ENCODE measurements at places on chromosomes 5 and 9.

- peak; percentile 18 for DNase-seq
These were observed 131.5 kb upstream of the NFIL3 start for GRCh38 chr9:91555132-91555531.

GRCh38 chr9:107738789-107739188 is 249.2 kb upstream of the KLF4 start:
- DNase-seq = no peak

DNA sequence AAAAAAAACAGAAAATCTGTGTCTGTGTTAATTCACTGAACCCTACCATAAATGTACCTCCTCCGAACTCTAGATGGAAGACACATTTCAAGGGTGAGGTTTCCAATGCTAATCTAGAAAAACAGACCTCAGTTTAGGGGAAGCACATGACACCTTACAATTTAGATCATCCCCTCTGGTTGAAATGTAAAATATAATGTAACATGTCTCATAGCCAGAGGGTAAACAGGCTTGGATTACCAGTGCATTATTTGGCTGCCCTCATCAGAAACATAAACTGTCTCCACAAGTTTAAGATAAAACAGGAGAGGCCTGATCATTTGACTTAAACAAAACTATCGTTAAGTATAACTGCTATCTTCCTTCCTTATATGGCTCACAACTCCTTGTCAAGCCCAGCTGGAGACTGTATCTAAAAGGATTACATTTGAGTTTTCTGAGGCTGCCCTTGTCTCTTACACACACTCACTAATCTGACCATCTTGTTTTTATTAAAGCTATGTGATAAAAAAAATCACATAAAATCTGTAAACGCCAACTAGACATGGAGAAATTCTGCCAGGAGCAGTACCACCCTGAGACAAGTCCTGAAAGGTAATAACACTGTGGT is 105.7 kb downstream of the LURAP1L start:
- DNase-seq = peak; percentile 38

DNA sequence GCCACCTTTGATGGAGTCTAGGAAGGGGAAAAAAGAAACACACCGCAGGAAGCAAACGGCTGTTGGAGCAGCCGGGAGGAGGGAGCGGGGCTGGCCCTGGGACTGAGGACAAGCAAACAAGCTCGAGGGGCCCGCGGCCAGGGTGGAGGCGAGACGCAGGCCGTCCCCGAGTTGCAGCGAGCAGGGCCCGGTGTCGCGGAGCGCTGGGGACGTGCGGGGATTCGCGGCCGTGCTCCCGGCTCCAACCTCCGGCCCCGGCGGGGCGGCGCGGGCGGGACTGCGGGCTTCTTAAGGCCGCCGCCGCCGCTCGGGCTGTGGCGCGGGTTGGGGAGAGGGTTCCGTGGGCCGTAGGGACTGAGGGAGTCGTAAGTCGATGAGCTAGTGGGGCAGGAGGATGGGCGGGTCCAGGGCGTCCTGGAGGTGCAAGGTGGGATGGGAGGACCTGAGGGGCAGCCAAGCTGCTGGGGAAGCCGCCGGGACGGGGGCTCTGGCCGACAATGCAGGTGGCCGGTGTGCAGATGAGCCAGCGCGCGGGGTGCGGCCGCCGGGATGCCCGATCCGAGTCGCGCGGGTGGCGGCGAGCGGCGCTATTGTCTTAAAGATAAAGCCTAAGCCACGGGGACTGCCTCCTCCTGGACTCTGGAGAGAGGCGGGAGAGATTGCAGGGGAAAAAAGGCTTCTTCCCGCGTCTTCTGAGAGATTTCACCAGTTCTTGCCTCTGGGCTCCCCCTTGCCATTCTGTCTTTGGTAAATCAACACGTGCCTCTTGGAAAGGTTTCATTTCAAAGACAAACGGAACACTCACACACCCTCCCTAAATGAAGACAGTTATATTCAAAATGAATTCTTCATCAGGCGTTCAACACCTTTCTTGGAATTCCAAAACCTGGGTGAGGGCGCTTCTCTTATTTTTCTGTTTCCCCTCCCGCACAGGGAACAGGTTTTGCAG is 1.6 kb upstream of the HAPLN1 start:
- DNase-seq = peak; percentile 89

DNA sequence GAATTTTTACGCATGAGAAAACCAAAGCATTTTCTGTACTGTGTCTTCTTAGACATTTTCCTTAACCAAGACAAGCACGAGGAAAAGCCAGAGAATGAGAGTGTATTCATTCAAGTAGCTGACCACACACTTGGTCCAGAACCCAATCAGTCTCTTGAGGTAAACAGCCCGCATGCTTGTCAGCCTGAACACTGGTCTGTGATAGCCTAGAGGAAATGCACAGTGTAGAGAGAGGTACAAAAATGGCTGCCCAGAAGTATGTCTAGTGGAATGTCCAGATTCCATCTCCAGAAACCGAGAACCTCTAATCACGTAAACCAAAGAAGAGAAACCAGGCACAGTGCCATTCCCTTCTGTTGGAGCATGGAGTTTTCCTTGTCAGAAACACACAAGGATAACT is 80.0 kb upstream of the SNX2 start:
- DNase-seq = no peak

DNA sequence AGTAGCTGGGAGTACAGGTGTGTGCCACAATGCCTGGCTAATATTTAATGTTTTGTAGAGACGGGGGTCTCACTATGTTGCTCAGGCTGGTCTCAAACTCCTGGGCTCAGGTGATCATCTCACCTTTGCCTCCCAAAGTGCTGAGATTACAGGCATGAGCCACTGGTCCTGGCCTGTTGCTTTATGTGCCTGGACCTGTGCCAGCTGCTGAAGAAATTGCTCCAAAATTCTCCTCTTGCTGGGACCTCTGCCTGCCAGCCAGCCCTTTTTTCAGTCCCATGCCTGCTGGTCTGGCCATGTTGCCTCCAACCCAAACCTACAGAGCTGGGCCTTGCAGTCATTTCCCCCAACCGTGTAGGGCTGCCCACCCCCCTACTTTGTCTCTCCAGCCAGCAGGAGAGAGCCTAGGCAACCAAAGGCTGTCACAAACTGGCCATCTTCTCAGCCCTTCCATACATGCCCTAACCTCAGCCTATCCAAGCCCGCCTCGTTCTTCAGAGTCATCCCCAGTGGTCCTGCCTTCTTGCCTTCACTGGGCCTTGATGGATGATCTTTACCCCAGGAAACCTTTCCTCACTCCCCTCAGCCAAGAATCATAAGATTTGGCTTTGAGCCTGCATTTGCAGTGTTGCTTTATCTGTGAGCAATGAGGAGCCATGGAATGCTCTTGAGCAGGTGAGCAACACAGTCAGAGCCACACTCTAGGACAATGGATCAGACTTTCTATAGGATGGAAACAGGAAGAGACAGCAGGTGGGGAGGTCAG is 27.4 kb upstream of the SYNPO start:
- DNase-seq = no peak

DNA sequence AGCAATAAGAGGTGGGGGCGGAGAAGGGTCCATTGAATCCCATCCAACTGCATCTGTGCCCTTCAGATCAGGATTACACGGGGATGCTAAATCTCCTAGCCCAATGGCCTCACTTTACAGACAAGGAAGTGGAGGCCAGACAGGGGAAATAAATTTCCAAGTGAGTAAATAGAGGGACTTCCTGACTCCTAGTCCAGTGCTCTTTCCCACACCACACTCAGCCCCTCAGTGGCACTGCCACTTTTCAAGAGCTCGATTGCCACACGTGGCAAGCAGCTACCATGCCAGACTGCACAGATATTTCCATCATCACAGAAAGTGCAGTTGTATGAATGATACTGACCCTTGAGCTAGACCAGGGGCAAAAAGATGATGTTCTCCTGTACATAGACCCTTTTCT is 8.2 kb upstream of the TNIP1 start:
- no peak for DNase-seq

DNA sequence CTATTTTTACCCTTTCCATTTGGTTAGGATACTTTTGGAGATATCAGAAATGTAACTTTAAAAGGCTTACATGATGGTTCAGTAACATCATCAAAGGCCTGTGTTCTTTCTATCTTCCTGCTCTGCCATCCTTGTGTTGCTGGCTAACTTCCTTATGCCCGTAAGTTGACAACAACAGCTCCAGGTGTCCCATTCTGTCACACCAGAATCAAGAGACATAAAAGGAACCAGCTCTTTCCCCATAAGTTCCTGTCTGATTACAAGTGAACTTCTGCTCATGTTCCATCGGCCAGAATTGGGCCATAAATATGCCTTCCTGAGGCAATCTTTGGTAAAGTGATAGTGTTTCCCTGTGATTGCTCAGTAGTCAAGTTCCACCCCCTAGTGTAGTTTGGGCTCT is 92.4 kb downstream of the FAM170A start:
- no peak for DNase-seq
